A673 (cell line): ENCODE measurements at places on chromosomes 12 and 14. TPM values are rescaled to one million over a fixed set of nuclear protein-coding genes. Genes with fewer than 3 reads are reported as not detected.

GRCh38 chr14:50008562-50008961 lies 107.8 kb downstream of the VCPKMT start:
- DNase-seq: no peak

- no peak for DNase-seq
These were observed 141.1 kb downstream of the PAWR start for GRCh38 chr12:79549531-79550271.

GRCh38 chr12:57234571-57235016 lies 5.1 kb downstream of the SHMT2 start:
- no peak for DNase-seq

GRCh38 chr12:10557766-10558165 lies 52.1 kb downstream of the EIF2S3B start:
- DNase-seq: no peak

- no peak for DNase-seq
These were observed 4.0 kb downstream of the SRGAP1 start for GRCh38 chr12:63848450-63848849.

GRCh38 chr12:6458281-6459003 lies 6.6 kb downstream of the TAPBPL start:
- no peak for DNase-seq

DNA sequence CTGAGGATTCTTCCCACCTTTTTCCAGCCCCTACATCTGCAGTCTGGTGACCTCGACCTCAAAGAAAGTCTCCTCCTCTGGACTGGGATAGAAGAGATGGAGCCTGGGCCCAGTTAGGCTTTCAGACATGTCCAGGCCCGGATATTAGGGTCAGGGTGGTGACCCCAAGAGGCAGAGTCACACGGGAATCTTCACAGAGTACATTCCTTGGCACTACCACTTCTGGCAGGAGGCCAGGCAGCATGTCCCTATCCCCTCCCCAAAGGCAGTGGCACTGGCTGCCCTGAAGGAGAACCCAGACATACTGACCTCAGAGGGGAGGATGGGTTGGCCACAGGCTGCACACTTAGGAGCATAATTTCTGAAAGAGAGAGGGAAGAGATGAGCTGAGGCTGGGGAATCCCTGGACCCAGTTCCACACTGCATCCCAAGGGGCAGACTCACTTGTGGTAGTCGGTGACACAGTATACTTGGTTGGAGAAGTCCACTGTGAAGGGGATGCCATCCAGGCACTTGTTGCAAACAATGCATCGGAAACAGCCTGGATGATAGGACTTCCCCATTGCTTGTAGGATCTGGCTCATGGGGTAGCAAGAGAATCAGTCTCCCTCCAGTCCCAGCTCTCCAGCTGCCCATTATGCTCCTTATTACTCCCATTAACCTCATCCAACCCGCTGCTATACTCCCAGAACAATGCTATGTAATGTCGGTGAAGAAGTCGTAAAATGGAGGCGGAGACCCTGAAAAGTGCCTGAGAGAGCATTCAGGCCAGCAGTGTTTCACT lies 7.6 kb downstream of the AJUBA start:
- DNase-seq: no peak

DNA sequence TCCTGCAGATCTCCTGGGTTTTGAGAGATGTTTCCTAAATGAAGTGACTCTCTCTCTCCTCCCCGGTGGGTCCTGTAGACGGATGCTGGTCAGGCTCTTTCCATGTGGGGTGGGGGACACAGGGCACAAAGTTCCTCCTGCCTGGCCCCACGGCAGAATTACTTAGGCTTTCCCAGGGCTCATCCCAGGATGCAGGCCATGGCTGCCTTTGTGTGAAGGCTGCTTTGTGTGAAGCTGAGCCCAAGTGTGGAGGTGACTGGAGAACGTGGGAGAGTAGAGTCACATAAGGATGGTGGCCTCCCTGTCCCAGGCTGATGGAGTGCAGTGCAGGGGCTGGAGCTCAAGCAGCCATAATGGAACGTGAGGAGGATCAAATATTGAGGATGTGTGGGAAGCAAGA lies 200.2 kb downstream of the ADGRD1 start:
- no peak for DNase-seq

DNA sequence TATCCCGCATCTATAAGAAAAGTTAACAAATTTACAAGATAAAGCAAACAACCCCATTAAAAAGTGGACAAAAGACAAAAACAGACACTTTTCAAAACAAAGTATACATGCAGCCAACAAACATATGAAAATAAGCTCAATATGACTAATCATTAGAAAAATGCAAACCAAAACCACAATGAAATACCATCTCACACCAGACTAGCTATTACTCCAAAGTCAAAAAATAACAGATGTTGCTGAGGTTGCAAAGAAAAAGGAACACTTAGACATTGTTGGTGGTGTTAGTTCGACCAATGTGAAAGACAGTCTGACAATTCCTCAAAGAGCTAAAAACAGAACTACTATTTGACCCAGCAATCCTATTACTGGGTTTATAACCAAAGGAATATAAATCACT lies 968.6 kb upstream of the USP15 start:
- DNase-seq: no peak

DNA sequence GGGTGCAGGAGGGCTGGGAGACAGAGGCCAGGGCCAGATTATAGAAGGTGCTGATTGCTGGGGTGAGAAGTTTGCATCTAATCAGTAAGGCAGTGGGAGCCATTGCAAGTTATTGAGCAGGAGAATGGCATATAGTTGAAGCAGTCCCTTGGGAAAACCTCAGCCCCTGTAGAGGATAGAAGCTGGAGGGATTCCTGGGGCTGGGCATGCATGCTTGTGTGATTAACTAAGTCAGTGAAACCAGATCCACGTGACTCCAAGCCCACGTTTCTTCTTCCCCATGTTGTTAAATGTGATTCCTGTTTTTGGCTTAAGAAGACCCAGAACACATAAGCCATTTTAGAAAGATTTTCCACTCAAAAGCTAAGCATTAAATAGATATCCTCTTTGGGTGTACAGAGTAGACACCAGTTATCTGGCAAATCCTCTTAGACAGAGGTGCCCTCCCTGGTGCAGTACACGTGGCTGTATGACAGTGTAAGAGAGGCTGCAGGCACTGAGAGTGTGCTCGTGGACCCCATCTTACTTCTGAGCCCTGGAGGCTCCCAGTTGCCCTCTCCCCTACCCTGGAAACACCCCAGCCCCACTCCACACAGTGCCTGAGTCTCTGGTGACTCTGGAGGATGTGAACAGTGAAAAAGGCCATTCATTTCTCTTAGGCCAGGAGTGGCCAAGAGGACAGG lies 3.2 kb downstream of the C14orf132 start:
- DNase-seq: no peak

DNA sequence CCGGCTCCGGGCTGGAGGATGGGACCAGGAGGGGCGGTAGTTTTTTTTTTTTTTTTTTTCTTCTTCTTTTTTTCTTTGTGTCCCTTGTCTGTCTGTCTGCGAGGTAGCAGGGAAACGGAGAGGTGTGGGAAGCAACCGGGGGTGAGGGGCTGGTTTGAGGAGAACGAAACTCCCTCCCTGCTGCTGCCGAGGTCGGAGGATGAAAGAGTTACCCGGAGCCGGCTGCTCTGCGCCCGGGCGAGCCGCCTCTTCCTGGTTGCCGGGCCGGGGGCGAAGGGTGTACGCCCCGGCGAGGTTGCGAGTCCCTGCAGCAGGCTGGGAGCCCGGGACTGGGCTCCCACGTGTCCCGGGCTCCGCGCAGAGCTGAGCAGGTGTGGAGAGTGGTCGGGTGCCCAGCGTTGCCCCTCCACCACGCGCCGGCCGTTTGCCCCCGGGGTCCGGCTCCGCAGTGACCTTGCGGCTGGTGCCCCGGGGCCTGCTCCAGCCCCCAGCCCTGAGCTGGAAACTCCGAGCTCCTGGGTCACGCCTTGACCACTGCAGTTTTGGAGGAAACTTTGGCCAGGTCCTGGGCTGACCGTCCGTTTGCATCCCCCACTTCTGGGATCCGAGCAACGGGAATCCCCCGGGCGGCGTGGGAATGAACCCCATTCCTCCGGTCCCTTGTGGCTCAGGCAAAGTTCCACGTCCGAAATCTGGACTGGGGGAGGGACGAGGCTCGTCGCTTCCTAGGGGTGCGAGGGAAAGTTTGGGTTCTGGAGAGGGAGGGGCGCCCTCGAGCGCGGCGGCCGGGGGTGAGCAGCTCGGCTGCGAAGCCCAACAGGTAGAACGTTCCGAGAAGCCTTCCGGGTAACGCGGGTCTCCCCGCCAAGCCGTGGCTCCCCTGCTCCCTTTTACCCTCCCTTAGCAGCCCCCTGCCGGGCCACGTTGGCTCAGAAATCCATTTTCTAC lies 1.3 kb downstream of the CHST11 start:
- peak; percentile 25 for DNase-seq

DNA sequence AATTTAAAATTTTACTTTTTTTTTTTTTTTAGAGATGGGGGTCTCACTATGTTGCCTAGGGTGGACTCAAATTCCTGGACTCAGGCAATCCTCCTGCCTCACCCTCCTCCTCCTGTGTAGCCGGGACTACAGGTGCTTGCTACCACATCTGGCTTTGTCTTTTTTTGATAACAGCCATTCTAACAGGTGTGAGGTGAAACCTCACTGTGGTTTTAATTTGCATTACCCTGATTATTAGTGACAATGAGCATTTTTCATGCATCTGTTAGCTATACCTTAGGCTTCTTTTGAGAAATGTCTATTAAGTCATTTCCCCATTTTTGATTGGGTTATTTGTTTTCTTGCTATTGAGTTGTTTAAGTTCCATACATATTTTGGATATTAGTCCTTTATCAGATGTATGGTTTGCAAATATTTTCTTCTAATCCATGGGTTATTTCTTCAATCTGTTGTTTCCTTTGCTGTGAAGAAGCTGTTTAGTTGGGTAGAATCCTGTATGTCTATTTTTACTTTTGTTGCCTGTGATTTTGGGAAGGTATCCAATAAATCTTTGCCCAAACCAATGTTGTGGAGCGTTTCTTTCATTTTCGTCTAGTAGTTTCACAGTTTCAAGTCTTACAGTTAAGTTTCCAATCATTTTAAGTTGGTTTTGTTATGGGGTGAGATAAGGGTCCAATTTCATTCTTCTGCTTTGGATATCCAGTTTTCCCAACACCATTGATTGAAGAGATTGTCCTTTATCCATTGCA lies 86.1 kb downstream of the MYF5 start:
- no peak for DNase-seq

DNA sequence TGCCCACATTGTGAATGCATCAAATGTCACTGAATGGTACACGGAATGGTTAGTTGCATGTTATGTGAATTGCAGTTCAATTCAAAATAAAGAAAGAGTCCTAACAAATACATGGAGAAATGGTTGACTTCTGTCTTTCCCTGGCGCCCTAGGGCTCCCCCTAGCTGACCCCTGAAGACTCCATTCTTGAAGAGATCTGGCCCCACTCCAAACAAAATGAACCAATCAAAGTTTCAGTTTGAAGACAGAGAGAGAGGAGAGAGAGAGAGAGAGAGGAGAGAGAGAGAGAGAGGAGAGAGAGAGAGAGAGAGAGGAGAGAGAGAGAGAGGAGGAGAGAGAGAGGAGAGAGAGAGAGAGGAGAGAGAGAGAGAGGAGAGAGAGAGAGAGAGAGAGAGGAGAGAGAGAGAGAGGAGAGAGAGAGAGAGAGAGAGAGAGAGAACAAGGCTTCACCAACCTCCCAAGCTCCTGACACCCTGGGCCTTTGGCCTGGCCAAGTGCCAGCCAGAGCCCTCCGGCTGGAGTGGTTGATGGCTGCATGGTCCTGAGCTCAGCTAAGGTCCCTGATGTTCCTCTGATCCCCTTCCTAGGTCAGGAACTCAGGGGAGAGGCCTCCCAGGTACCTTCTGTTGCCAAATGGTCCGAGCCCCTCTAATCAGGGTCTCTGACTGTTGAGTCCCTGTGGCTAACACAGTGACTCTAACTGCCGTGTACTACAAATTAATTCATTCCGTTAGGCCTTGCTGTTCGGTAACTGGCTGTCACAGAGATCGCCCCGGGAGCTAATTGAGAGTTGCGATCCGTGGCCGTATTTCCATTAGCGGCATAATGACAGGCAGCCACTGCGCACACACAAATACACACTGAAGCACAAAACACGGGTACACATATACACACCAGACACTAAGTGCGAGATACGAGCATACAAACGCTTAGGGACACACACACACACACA lies 188.8 kb downstream of the ESRRB start:
- peak; percentile 47 for DNase-seq

DNA sequence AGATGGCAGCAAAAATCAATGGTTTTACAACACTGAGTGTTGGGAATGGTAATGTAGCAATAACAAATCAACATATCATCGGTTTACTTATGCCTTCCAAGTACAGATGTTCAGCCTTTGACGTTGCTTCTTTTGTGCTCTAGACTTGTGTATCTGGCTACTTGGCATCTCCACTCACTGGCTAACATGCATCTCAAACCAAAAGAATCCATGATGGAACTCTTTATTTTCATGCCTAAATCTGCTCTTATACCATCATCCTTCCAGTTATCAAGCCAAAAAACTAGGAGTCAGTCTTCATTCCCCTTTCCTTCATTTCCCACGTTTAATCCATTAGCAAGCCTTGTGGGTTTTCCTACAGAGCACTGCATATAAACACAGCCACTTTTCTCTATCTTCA lies 89.2 kb upstream of the USP44 start:
- DNase-seq: no peak

- no peak for DNase-seq
These were observed 553 bp upstream of the DAZAP2 start for GRCh38 chr12:51238037-51238509.

Gene GPATCH2L
- total RNA-seq: 60.3 and 63.2 TPM in 2 replicates

Gene HRK
- total RNA-seq: 0.17 and 0.37 TPM in 2 replicates

Gene ARHGAP9
- total RNA-seq: 0.52 and 0.87 TPM in 2 replicates

Gene LRRIQ1
- 2.7 and 3.4 TPM in 2 replicates for total RNA-seq

Gene GALNT9
- 3.9 and 7.4 TPM in 2 replicates for total RNA-seq

Gene AICDA
- total RNA-seq: not detected in 2 replicates

Gene SSTR1
- total RNA-seq: 3.7 and 3.8 TPM in 2 replicates
